ENCODE measurements at places on chromosomes 5 and 9.

DNA sequence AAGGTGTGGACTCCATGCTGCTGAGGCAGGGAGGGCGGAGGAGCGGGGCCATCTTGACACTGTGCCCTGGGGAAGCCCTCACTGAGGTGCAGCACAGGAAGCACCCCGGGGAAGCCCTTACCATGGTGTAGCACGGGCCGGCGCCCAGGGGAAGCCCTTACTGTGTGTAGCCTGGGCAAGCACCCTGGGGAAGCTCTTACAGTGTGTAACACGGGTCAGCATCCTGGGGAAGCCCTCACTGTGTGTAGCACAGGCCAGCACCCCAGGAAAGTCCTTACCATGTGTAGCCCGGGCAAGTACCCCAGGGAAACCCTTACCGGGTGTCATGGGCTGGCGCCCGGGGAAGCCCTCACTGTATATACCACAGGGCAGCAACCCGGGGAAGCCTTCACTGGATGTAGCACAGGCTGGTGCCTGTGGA is 62.6 kb upstream of the ZNF354B start:
- DNase-seq = no peak

DNA sequence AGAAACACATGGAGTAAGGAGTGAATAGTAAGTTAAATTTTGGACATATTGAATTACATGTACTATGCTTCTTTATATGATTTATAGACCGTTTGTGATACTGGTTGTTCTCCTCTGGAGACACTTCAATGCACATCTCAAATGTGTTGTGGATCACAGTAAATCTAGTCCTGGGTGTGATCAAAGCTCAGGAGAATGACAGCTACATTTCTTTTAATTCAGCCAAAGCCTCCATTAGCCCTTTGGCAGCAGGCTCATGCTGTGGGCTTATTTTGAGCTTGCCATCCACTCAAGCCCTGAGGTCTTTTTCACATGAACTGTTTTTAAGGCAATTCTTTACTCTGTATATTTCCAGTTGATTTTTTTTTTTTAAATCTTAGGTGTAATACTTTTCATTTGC is 34.6 kb upstream of the ACTBL2 start:
- no peak for DNase-seq

DNA sequence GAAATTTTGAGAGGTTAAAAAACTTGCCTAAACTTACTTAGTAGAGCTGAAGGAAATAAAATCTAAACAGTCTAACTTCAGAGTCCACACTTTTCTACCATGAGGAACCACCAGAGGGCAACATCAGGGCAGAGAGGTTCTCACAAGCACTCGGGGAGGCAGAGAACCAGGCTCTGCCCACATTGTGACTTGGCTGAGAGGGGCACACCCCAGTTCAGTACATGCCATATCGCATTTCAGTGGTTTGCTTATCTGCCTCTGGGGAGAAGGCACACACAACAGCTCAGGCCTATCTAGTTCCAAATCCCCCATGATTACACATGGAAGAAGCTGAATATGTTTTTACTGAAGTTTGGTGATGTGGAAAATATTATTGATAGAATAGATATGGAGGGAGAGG is 49.2 kb downstream of the EQTN start:
- no peak for DNase-seq

DNA sequence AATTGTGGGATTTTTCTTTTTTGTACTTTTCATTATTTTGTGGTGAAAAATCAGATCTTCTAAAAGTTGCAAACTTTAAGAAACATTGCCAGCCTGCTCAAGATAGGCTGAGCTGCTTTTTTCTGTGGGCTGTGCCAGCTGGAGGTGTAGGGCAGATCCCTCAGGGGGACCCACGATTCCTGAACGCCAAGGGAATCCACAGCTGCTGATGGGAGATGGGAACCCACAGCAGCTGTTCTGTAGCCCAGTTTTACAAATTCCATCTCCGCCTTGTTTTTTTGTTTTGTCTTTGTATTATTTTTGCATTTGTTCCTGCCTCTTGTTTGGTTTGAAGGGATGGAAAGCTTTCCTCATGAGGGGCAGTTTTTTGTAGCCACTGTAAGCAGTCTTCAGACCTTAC is 91.0 kb downstream of the WWC1 start:
- DNase-seq = no peak

DNA sequence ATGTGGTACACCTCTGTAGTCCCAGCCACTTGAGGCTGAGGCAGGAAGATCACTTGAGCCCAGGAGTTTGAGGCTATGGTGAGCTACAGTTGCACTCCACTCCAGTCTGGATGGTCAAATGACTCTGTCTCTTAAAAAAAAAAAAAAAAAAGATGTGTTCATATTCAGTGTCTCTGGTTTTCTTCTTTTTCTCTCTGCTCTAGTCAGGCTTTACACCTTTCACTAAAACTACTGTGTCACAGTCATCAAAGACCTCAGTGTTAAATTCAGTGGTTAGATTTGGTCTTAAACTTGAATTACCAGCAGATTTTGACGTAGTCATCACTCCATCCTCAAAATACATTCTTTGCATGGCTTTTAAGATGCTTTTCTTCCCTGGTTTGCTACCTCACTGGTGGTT is 28.8 kb downstream of the NAA35 start:
- no peak for DNase-seq

- DNase-seq = no peak
Observed at GRCh38 chr9:135410421-135410820, 69.2 kb upstream of the PPP1R26 start.

DNA sequence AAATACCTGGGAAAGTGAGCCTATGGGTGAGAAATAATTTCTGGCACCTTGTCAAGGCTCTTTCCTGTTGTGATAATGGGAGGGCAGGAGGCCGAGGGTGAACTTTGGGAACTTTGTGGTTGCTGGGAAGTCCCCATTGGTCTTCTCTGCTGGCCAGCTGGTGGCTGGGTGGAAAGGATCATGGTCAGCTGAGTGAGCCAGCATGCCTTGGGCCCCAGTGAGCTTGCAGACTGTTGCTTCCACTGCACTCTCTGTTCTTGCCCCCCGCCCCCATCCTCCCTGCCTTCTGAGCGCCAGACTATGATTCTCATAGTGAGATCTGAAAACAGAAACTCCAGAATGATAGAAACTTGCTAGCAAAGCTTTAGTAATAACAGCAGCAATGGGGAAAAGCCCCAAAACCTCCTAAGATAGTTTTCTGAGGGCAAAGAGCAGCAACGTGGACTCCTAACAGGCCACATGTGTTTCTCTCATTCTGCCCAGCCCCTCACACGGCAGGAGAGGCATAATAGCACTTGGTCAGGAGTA is 139.2 kb upstream of the SMARCA2 start:
- no peak for DNase-seq

DNA sequence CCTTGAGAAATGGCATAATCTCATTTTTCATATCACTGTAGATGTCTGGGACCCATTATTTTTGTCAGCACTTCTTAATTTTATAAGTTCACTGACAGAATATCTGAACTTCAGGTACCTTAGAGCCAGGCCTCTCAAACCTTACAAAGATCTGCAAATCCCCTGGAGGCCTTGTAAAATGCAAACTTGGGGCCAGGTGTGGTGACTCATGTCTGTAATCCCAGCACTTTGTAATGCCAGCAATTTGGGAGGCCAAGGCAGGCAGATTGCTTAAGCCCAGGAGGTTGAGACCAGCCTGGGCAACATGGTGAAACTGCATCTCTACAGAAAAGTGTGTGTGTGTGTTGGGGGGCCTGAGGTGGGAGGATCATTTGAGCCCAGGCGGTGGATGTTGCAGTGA is 30.8 kb downstream of the RASGRF2 start:
- no peak for DNase-seq

DNA sequence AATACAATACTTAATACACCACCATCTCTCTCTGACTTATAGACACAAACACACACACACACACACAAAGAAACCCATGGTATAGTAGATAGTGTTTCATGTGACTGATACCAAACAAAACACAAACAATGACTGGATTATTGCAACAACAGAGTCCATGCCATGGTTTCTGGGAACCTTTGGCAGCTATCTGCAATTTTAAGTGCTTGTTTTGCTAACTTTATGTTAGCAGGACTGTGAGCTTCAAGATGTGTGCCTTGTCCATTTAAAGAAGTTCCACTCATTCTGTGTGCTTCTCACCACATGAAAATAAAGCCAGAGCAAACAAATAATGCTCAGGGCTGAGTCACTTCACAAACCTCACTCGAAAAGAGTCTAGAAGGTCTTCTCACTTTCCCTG is 15.1 kb upstream of the LURAP1L start:
- DNase-seq = no peak

DNA sequence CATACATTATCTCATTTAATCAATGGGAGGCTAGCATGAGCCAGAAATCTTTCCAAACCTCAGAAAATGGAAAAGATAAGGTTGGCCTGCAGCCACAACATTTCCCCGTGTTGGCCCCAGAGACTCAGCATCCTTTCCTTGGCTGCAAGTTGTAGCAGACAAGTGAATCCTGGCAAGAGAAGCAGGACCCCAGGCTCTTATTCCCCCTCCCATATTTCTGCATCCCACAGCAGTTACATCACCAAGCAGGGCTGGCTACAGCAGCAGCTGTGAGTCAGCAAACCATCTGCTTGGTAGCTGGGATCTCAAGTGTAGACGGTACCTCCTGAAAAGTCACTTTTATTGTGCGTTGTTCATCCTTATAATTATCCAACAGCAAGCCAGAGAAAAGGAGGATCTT is 212.4 kb downstream of the GNA14 start:
- peak; percentile 20 for DNase-seq

GRCh38 chr9:137053944-137054931 is at the start of gene ENTPD2:
TSS of gene ENTPD2 (minus strand) at chr9:137054061. CDS start at chr9:137053997, 64 bp downstream.
- no peak for DNase-seq

GRCh38 chr5:150186897-150187296 is 3.0 kb upstream of the SLC6A7 start:
- no peak for DNase-seq

- DNase-seq = no peak
Observed at GRCh38 chr9:21295992-21296391, 9.1 kb downstream of the IFNA5 start.

- no peak for DNase-seq
Observed at GRCh38 chr9:401223-401622, 186.6 kb downstream of the DOCK8 start.

GRCh38 chr9:5440426-5440825 is 2.7 kb upstream of the PLGRKT start:
- no peak for DNase-seq

DNA sequence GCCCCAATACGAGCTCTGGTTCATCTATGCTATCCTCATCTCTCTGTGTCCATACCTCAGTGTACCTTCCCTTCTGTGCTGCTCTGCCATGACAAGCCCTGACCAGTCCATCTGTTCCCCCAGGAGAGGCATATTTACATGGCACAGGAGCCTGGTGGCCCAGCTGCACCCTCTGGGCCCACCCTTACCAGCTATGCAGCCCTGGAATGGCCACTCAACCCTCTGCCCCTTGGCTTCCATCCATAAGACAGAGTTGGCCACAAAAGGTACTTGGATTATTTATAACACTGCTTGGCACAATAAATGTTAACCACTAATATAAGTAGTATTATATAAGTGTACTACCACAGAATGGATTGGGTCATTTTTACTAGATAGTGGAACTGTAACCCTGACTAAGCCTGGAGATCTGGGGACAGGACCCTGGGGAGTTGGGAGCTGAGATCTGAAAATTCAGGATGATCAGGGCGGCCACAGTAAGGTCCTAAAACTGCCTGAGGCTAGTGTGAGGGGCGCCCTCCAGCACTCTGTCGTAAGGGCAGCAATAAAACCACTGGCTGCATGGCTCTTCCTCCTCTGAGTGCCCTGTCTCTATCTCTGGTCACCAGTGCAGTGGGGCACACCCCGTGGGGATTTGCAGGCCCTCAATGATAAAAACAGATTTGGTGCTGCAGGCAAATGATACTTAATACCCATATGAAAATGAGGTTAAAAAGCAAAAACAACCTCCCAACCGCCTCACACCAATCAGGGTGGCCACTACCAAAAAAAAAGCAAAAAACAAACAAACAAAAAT is 65.8 kb downstream of the SEMA4D start:
- DNase-seq = no peak

DNA sequence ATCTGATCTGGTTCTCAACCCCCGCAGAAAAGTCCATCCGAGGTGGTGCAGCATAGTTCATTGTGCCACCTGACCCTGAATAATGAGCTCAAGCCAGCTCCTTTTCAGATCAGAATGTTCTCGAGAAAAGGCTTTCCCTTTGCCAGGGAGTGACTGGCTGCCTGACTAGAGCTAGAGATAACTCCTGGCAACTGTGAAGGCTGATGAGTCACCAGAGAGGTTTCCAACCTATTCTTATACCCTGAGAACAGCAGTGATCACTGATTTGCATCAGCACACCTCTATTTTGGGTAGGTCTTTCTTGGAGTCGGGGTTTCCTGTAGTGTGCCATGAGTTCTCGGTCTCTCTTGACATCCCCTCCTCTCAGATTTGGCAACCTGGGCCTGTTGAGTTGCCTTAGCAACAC is 127.9 kb downstream of the PIK3R1 start:
- DNase-seq = no peak

DNA sequence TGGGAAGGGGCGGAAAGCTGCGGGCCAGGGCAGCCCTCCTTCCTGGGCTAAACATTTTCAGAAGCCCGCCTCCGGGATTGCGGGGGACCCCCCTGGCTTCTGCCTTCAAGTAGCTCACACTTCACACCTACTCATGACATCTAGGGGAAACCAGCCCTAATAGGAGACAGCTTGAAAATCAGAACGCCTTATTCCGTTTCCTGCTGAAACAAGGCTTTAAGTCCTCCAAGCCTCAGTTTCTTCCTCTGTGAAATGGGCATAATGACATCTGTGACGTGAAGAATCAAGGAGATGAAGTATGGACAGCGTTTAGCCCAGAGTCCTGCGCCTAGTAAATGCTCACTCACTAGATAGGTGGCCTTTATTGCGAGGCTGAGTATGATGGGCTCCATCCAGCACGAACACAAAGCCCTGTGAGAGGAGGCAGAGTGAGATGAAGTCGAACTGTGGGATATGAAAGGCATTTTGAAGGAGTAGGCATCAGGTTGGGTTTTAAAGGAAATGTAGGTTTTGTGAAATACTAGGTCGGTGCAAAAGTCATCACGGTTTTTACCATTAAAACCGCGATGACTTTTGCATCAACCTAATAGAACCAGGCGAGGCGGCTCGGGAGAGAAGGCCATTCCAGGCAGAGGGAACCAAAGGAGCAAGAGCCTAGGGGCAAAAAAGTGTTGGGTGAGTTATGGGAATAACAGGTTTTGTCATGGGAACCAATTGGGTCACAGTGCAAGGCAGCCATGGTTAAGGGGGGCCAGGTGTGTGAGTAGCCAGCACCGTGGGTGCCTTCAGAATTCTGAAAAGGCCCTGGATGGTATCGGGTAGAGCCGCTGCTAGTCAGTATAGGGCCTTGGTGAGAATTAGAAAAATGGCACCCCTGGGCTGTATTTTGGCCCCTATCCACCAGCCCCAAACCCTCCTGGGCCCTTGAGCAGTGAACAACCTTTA is 1.0 kb upstream of the TSC1 start:
- no peak for DNase-seq

Data from fibroblast of skin of left quadriceps (primary cell).